ENCODE measurements at places on chromosomes 12 and 14.

- no peak for DNase-seq
Measured at GRCh38 chr12:2963760-2964292, 4.6 kb downstream of the TEAD4 start.

DNA sequence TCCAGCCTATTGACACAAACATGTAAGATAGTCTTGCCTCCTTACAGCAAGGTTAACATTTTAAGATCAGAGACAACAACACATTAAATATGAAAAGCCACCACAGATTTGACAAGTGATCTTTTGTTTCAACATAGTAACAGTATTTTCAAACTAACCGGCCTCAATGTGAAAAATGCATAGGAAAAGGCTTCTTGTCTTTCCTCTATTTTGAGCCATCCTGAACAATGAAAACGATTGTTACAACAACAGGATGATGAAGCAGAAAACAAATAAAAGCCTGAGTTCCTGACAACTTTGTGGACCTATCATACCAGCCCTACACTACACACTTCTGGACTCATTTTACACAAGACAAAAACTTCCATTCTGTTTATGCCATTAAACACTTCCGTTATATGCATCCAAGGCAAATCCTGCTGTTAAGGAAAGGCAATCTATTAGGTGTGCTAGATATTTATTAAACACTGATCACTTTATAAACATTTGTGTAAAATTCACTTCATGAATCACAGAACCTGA lies 37.3 kb downstream of the BAZ1A start:
- no peak for DNase-seq

DNA sequence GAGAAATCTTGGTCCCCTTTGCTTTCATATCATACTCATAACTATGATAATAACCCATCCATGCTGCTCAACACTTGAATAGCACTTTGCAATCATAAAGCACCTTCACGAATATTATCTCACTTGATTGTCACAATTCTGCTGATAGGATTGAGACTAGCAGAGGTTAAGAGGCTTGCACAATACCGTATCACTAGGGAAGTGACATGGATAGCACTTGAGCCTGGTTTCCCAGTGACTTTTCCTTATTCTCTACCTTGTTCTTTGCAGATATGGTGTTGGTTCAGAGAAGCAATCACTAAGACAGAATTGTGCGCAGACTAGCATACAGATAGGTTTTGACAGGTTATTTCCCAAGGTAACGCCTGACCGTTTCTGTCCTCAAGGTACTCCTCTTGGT lies 186.6 kb upstream of the GZMB start:
- DNase-seq, result no peak

- no peak for DNase-seq
Measured at GRCh38 chr12:22810036-22810435, 185.1 kb downstream of the ETNK1 start.

DNA sequence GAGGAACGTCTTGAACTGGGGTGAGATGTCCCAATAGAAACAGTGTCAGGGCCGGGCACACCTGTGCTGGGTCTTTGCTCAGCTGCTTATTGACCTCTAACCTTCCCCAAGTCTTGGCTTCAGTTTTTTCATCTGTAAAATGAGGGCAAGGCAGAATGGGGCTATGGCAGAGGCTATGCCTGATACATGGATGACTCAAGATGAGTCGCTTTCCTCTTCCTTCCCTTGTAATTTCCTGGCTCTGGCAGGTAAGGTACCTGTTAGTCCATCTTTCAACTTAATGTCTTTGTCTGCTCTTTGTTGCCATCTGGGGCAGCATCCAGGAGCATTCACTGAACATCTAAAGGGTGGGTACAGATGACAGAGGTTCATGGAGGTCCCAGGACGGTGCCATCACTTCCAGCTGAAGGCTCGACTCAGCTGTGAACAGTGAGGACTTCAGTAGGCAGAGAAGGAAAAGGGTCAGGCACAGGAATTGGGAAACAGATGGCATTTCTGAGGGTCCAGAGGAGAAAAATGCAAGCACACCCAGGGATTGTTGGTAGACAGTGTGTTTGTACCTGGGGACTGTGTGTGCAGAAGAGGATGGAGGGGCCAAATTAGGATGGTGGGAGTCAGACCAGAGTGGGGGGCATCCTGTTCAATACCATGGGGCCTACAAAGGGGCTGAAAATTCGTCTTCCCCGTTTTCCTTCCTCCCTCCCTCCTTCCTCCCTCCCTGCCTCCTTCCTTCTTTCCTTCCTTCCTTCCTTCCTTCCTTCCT lies 268.3 kb downstream of the VRK1 start:
- DNase-seq, result no peak

GRCh38 chr12:72275526-72275925 lies 3.4 kb downstream of the TRHDE start:
- no peak for DNase-seq

DNA sequence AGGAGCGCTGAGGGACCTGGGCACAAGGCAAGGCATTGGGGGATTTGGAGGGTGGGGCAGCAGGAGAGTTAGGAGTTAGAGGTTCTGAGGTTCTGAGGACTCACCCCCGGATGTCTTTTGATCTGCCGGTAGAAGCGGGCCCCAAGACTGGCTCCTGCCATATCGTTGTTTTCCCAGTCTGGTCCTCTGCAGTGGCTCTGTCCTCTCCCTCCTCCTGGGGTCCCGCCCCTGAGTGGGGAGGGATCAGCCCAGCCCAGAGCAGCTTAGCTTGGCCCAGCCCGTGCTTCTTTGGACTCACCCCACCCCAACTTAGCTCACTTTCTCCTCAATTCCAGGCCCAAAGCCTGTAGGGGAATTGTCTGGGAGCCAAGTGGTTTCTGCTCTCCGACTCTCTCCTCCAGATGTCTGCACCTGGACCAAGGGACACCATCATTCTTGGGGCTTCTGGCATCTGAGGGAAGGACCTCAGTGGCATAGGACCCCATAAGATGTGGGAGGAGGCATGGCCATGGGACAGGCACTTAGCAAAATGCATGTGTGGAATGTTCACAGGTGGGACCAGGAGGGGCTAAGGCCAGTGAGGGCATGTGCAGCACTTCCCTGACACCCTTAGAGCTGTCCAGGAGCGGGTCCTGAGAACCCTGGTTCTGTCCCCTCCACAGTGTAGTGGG lies 7.5 kb downstream of the SHMT2 start:
- DNase-seq, result no peak

DNA sequence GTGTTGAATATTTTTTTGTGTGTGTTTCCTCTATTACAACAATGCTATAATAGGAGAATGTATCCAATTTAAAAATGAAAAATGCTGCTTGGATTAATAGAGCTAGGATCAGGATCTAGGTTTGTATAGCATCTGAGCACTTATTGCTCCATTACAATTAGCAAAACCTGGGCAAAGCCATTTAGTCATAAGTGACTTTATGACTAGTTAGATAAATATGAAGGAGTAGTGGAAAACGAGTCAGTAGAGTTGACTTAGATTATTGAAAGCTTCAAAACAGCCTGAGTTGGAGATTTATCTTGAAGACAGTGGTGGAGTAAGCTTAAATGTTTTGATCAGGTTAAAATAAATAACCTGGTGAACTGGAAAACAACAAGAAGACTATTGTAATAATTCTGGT lies 2.8 kb downstream of the MED21 start:
- no peak for DNase-seq

DNA sequence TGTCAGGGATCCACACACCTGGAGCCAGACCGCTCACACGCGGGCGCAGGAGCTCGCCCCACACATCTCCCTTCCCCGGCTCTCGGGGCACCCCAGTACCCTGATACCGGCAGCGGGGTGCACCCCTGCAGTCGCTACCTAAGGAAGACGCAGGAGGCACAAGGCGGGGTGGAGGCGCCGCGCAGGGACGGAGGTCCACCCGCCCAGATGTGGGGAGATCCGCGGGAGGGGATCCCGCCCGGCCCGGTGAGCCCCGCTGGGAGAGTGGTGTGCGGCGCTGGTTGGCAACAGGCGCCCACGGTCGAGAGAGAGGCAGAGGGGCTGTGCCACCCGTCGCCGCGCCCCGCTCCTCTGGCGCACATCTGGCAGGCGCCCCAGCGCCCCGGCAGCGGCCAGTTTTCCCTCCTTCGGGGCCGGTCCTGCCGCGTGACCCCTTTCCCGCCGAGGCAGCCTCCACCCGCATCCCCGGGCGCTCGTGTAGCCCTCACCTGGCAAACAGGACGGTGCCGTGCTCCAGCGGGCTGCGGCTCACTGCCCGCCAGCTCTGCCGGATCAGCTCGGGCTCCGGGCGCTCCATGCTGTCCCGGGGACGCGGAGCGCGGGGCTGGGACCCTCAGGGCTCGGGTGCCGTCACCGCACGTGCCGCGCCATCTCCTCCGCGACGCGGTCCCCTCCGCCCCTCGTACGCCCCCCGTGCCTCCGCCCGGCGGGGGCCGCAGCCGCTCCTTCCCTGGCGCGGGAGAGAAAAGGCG lies 469 bp downstream of the NGB start:
- DNase-seq, result no peak

- DNase-seq, result no peak
Measured at GRCh38 chr12:2183556-2184541, 131.1 kb downstream of the CACNA1C start.

- DNase-seq, result no peak
Measured at GRCh38 chr14:100107236-100107635, 42.0 kb downstream of the EVL start.

DNA sequence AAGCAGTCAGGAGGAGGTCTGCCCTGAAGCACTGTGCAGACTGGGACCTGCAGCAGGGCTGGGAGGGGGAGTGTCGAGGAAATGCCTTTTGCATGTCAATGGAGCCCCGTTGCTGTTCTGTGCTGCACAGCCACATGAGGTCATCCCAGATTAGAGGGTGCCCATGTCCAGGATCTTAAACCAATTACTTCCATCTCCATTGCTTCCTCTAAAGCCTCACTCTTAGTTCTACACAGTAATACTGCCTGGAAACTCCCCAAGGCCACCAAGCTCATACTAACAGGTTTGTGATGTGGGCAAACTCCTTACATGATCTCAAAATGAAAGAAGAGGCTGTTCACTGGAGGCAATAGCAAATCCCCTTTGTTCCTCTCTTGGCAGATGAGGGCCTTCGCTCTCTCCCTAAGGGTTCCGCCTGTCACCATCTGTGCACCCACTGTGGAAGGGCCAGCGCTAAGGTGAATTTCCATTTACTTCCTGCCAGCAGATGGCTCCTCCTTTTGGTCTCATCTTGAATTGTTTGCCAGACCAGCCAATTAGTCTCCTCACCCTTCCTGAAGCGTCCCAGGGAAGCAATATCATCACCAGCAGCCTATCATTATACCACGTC lies 35.4 kb upstream of the LTA4H start:
- DNase-seq, result peak; percentile 24

DNA sequence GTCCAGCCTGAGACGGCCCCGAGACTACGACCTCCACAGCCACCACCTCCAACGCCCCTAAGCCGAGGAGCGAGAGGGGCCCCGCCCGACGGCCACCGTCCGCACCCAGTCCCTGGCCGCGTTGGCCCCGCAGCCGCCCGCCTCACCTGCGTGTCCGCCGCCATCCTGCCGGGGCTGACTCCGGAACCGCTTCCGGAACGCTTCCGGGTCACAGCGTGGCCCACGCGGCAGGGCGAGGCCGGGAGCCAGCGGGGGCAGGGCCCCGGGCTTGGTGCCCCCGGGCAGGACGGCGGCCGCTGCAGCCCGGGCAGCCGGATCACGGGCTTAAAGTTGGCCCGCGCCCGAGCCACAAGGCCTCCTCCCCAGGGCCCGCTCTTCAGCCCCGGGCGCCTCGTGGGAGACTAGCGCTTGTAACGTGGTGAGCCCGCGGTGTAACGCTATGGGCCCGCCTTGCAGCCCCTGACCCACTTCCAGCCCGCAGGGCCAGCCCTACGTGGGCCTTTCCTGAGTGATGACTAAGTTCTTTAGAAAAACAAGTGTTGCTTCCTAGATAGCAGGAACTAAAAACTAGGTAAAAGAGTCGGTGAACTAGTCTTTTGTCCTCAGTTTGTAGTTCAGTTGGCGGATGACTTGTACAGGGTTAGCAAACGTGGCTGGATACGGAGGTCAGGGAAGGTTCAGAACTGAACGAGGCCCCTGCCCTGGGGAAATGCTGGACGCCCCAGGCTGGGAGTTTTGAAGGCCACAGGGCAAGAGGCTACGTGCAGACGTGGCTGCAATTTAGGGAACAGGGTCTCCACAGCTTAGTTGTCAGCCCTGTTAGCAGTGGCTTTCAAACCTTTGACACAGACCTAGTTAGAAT lies at the start of gene GCN1:
TSS of gene GCN1 (minus strand) at position 182 of the 862 bp plus-strand sequence. CDS start at position 164, 18 bp downstream.
- DNase-seq, result peak; percentile 79

GRCh38 chr12:96548384-96548783 lies 59.0 kb downstream of the CFAP54 start:
- DNase-seq, result peak; percentile 5

GRCh38 chr12:123076604-123077297 lies 74.1 kb downstream of the PITPNM2 start:
- DNase-seq, result peak; percentile 65
